ENCODE measurements at places on chromosomes 5 and 9.

DNA sequence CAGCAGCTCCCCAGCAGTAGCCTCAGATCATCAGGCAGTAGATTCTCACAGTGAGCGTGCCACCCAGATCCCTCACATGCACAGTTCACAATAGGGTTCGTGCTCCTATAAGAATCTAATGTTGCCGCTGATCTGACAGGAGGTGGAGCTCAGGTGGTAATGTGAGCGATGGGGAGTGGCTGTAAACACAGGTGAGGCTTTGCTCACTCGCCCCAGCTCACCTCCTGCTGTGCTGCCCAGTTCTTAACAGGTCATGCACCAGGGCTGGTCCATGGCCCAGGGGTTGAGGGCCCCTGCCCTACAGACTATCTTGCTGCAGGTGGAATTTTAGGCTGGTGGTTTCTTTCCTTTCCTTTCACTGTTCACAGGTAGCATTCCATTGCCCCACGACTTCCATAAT, 100.2 kb downstream of the MRPL36 start:
- no peak for DNase-seq

- DNase-seq, result no peak
These were observed 138.8 kb downstream of the HSD17B3 start for GRCh38 chr9:96163161-96163560.

GRCh38 chr5:72662305-72662704, 154.2 kb upstream of the TNPO1 start:
- DNase-seq, result no peak

DNA sequence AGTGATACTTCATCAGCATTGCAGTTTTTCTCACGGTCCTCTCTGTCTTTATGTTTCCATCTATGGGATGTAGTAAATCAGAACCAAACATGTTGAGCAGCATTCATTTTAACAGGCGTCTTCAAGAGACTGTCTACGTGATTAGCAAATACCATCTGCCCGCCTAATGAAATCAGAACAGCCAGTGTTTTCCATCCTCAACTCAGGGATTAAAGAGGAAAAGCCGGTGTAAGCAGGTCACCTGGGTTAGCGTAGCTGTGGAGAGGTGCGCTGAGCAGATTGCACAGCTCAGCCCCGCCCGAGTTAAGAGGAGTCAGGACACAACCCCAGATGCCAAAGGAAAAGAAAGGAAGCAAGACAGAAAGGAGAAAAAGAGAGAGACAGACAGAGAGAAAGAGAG, 54.3 kb upstream of the ANKRD33B start:
- no peak for DNase-seq

DNA sequence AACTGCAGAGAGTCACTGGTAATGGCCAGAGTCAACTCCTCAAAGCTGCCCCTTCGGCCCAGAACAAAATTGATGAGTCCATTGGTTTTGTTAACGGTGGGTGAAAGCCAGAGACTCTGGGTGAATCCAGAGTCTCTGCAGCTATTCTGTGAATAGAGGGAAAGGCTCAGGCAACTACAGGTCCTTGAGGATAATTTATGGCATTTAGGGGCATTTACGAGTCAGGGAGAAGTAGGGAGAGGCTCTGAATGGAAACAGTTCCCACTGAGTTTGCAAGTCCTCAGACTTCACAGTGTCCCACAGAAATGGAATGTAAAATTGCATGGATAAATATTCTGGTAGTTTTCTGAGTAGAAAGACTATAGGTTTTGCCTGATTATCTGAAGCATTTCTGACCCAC, 257.8 kb downstream of the SEC61B start:
- no peak for DNase-seq

DNA sequence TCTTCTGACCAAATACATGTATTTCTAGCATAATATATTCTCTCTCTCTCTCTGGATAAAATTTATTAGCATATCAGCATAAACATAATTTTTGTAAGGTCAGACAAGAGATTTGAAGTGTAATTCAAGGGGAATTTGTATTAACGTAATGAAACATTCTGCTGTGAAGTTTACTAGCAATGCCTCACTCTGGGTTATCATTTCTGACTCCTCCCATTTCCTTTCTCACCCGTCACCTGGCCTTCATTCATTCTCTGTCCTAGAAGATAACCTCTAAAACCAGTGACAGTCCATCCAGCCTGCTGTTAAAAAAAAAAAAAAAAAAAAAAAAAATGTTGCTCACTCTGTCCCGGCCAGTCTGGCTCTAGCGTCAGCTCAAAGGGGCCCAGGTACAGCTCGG, 27.1 kb downstream of the GRAMD2B start:
- DNase-seq, result no peak

DNA sequence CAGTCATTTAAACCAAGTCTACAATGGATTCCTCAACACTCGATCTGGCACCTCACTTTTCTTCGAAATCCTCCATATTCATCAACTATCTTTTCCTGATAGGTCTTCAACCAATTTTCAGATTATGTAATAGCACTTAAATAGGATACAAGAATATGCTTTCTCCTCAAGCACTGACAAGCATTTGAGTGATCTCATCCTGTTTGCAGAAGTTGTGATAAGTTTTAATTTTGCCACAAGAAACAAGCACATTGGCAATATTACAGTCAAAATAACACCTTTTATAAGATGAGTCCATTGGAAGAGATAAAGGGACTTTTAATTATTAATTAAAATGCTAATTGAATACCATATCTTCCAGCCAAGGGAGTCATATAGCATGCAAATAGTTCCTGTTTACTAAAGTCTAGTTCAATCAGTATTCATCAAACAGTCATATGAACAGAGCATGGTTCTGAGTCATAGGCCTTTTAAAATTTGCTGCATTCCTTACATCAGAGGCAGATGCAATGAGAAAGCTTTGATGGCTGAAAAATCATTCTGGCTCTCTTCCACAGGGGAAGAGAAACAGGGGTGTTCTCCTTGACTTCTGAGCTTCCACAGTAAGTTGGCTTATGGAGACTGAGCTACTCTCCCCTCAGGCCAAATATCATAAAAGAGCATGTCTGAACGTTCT, 32.7 kb upstream of the ZCCHC9 start:
- DNase-seq, result no peak

DNA sequence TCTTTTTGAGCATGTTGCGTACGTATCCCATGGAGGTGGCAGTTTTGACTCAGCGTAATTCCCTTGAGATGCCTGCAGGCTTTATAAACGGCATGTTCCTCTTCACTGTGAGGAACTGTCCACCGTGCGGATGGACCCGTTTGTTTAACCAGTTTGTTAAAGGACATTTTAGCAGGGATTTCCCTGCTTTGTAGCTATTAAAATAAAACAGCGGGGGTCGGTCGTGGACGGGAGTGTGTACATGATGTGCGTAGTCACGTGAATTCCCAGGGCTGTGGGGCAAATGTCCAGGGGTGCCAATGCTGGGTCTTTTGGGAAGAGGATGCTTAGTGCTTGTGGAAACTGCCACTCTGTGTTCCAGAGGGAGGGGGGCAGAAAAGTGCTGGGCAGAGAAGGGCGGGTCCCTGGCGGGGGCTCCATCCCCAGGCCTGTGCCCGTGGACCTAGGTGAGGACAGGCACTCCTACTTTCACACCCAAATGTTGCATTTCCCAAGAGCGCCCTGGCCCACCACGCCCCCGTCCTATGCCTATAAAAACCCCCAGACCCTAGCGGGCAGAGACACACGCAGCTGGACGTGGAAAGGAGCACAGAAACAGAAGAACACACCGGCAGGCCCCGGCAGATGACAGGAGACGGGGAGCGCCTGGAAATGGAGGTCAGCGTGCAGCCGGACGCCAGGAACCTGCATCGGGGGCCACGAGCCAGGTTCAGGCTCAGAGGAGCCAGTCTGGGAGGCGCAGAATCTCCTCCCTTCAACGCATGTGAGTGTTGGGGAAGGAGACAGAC, 4.0 kb upstream of the TERT start:
- DNase-seq, result no peak

DNA sequence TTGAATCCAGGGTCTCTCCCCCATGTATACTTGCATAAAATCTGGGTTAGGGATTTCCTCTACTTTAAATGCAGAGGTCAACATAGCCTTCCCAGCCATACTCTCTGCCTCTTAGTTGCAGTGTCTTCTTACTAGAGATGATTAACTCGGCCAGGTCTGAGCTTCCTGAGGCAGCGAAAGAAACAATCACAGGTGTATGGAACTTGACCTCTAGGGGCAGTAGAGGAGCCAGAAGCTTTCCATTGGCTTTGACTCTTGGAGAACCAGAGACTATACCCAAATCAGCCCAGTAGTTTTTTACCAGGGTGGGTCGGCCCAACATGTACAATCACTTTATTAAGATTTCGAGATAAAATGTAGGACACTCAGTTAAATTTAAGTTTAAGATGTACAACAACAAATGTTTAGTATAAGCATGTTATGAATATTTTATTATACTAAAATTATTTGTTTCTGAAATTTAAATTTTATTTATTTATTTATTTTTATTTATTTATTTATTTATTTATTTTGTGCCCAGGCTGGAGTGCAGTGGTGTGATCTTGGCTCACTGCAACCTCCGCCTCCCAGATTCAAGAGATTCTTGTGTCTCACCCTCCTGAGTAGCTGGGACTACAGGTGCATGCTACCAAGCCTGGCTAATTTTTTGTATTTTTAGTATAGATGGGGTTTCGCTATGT, 48.0 kb upstream of the DMRT3 start:
- DNase-seq, result no peak

- DNase-seq, result no peak
These were observed 442.5 kb upstream of the COX7C start for GRCh38 chr5:86175224-86175623.

DNA sequence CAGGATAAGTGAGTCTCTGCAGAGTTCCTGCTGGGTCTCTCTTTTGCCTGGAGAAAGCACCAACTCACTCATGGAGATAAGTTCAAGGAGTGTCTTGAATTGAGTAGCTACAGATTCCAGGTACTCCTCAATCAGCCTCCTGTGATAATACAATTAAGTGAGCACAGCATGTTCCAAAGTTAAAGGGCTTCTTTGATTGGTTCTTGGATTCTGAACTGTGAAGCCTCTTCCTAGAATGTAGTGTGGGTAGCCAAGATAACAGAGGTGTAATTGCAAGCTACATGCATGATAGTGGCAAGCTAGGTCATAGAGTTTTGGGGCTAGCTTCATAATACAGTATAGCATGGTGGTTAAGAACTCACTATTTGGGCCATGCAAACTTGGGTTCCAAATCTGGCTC, 23.2 kb upstream of the CARNMT1 start:
- DNase-seq, result no peak

DNA sequence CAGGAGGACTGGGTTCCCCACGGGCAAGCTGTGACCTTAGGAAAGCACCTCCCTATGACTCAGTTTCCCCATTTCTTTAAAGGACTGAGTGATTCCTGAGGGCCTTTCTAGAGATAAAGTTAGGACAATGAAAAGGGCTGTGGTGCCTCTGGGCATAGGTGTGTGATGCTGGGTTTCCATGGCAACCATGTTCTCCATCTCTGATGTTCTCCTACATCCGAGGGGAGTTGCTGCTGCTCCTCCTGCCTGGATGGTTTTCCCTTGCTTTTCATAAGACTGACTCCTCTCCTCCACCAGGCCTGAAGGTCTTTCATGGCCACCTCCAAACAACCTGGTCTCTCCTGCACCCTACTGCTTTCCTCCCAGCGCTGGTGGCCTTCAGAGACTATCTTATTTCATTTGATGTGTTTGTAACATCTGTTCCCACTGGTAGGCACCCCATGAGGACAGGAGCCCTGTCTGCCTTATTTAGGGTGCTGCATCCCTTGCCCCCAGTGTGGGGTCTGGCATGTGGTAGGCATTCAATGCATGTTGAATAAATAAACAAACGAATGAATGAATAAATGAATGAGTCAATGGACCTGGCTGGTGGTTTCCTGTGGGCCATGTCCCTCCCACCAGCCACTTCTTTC, 112.2 kb upstream of the HAND1 start:
- DNase-seq, result no peak

GRCh38 chr5:8349855-8350254, 480.9 kb downstream of the MTRR start:
- no peak for DNase-seq

GRCh38 chr9:88980740-88981203, 10.5 kb upstream of the S1PR3 start:
- DNase-seq, result no peak

- no peak for DNase-seq
These were observed 739 bp upstream of the PDLIM4 start for GRCh38 chr5:132256783-132257130.

GRCh38 chr5:158470764-158471534, 612.0 kb upstream of the CLINT1 start:
- DNase-seq, result no peak

- DNase-seq, result no peak
These were observed 71.3 kb downstream of the GLIS3 start for GRCh38 chr9:4228606-4229005.

- no peak for DNase-seq
These were observed 8.6 kb downstream of the BRD3 start for GRCh38 chr9:134059188-134059641.

- no peak for DNase-seq
These were observed 32.9 kb downstream of the NSG2 start for GRCh38 chr5:174078416-174078815.

DNA sequence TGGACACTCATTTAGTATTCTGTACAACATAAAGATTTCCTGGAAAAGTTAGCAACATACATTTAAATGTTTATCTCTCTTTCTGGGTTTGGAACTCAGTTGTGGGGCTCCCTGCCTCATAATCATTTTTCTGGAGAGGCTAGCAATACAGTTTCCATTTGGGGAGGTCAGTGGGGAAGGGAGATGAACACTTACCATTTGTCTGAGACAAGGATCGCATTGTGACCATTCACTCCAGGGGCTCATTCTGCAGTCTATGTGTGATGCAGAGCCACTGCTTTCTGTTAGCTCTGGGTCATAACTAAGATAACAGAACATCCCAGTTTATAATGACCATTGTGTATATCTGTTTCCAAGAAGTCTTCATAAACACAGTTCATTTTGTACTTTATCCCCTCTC, 22.4 kb downstream of the C9 start:
- DNase-seq, result no peak

- DNase-seq, result no peak
These were observed 70.4 kb downstream of the ARRDC3 start for GRCh38 chr5:91312698-91313097.

DNA sequence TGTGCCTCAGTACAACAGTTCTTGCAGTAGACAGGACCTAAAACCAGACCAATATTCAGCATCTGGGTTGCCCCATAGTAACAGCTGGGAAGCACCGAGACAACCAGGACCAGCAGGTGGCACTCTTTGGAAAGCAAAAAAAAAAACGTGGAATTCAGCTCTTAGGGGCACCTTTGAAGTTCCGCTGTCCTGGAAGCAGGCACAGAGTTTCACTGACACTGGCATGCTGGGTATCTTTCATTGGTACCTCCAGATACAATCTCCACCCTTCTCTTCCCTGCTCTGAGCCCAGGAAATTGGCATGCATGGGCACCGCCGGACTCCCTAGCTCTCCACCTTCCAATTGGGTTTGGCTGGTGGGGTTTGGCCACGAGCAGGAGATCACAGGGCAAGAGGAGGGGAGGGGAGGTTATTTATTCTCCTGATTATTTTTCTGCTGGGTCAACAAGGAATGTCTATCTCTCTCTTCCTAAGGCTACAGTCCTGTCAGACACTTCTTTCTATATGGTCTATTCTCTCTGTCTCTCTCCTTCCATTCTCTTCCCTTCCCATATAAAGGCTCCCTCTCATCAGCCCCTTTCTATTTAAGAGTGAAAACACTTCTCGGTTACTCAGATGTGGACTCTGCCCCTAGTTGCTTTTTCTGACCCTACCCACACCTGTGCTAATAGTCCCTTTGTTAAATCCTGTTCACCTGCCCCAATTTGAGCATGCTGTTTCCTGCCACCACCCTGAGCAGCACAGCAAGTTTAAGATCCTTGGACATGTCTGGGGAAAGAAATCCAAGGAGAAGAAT, 1.9 kb upstream of the IDNK start:
- DNase-seq, result no peak
